ENCODE measurements at places on chromosomes 12 and 14.

DNA sequence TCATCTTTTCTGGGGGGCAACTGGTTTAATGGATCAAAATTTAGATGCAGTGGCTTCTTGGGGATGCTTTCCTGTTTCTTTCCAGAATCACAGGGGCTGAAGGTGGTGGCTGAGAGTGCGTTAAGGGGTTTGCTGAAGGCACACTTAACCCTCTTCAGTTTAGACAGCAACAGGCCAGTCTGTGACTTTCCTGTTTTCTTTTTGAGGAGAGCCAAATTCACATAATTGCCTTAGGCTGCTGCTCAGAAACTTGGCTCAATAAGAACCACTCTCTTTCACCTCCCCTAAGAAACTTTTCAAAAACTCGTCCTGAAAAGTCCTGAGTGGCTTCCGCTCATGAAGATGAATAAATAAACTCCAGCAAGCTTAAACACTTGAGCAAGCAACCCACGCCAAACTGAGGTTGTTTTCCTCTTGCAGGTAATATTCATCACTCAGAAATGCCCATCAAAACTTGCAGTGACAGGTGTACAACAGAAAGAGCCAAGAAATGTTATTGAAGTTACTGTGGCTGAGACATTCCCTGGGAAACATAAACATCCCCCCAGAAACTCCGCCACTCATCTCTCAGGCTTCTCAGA is 510.4 kb downstream of the TMEM132D start:
- no peak for DNase-seq

DNA sequence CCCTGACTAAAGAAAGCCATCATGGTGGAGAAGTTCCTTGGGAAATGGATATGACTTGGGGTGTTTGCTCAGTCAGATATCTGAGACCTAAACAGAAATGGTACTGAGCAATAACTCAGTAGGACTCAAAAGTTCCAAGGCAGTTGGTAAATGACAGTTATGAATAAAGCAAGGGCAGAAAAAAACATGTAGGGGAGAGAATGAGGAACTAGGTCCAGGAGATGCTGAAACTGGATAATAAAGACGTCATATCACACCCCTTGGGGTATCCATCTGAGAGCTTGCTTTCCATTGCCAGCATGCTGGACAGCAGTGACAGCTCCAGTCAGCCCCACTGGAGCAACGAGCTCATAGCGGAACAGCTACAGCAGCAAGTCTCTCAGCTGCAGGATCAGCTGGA is 37.5 kb downstream of the RPGRIP1 start:
- no peak for DNase-seq

- DNase-seq: no peak
Measured at GRCh38 chr14:31209605-31210004, 2.0 kb upstream of the HECTD1 start.

- no peak for DNase-seq
Measured at GRCh38 chr12:57621497-57622292, 10.5 kb downstream of the ARHGEF25 start.

- DNase-seq: no peak
Measured at GRCh38 chr12:128914908-128915563, 61.8 kb downstream of the GLT1D1 start.

- no peak for DNase-seq
Measured at GRCh38 chr14:34682787-34683321, 31.5 kb downstream of the CFL2 start.

DNA sequence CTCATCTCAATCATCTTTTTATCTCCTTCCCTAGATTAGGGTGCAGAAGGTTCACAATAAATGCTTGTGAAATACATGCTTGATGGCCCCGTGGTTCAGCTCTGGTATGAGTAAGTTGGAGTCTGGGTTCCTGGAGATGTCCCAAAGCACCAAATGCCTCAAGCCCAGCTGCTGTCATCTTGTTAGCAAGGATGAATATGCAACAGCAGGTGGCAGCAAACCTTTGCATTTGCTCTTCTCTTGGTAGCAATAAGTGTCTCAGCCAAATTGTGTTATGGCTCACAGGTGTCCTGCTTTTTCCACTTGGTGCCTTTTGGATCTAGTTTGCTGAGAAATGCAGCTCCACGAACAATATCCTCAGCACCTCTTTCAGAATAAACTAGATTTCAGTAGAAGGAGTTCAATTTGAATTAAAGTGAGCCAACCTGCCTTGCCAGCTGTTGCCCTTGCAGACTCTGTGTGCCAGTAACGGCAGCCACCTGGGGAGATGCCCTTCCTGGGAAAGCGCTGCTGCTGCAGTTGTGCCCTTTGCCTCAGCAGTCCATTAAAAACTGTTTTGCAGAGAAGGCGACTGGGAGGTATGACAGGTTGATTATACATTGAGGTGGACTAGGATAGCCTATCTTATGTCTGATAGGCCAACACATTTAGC is 417.3 kb downstream of the SNAPC1 start:
- no peak for DNase-seq

DNA sequence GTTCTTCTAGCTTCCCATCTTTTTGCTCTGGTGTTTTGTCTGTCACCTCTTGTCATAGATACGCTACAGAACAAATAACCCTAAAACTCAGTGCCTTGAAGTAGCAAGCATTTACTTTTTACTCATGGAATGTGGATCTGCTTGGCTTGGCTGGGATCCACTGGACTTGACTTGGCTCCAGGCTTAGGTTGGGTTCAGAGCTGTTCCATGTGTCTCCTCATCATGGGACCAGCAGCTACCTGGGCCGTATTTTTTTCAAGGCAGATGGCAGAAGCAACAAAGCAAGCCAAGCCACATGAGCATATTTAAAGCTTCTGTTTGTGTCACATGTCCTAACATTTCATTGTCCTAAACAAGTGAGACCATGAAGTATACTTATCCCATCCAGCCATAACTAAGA is 48.7 kb upstream of the ATF1 start:
- no peak for DNase-seq

DNA sequence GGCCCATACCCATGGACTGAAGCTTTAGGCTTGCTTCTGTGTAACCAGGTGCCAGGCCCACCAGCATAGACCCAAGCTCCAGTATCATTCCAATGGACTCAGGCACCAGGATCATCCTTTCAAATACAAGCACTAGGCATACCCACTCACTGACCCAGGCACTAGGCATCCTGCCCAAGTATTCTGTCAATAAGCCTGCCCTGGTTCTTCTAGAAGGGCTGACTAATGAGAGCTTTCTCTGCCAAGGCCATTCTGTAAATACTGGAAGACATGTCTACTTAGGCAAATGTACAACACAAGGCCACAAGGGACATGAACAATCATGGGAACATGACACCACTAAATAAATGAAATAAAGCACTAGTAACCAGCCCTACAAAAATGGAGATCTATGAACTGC is 352.2 kb downstream of the FSCB start:
- DNase-seq: no peak

GRCh38 chr14:100403105-100403504 is 80.0 kb downstream of the SLC25A47 start:
- no peak for DNase-seq
